H54 (cell line): ENCODE measurements at places on chromosomes 11 and 22.

- DNase-seq, result no peak
These were observed 620.5 kb downstream of the ETS1 start for GRCh38 chr11:127966821-127967220.

DNA sequence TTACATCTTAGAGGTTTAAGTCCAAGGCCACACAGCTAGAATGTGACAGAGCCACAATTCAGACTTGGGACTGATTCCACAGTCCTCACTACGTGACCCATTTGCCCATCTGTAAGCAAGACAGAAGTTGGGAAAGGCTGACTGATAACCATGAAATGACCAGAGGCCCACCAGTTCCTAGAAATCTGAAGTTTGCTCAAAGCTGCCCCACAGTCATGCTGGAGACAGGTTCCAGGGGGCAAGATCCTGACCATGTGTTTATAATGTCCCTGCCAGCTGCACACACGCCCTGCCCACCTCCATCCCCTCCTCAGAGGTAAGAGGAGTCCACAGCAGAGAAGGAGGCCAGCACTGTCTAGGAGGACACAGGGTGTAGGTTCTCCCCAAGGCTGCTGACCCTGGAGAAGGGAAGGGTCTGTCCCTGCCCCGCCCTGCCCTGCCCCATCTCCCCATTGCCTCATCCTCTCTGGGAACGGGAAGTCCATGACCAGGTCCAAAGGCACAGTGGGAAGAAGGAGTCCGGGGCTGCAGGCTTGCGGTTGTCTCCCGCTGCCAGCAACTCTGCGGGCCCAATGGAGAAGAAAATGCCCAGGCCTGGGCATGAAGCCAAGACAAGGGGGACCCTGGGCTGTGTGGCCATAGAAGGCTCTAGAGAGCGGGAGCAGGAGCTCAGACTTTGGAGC lies 11.9 kb upstream of the OAF start:
- no peak for DNase-seq

DNA sequence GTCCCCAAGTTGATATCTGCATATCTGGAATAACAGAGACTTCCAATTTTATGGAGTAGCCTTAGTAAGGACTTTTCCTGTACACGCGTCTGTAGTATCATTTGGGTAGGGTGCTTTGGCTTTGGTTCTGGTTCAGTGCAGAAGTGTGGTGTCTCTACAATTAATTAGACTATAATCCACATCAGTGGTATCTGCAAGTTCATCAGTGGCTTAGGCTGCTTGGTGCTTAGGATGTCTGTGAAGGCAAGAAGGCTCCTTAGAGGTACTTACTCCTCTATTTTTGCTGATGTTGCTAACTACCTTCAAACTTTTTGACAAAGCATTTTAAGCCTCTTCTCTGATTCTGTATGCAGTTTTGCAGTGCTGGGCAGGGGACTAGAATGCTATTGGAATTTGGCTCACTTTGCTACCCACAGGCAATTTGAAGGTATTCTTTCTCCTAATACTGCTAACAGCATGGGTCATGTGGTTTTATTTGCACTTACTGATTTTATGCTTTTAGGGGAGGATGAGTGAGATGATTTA lies 49.4 kb downstream of the KCNQ1OT1 start:
- no peak for DNase-seq

- no peak for DNase-seq
These were observed 3.5 kb downstream of the PANX1 start for GRCh38 chr11:94132152-94132558.

GRCh38 chr22:30284666-30285065 lies 4.6 kb downstream of the CASTOR1 start:
- DNase-seq, result no peak

GRCh38 chr22:40764763-40765441 lies 54.2 kb downstream of the SLC25A17 start:
- no peak for DNase-seq

DNA sequence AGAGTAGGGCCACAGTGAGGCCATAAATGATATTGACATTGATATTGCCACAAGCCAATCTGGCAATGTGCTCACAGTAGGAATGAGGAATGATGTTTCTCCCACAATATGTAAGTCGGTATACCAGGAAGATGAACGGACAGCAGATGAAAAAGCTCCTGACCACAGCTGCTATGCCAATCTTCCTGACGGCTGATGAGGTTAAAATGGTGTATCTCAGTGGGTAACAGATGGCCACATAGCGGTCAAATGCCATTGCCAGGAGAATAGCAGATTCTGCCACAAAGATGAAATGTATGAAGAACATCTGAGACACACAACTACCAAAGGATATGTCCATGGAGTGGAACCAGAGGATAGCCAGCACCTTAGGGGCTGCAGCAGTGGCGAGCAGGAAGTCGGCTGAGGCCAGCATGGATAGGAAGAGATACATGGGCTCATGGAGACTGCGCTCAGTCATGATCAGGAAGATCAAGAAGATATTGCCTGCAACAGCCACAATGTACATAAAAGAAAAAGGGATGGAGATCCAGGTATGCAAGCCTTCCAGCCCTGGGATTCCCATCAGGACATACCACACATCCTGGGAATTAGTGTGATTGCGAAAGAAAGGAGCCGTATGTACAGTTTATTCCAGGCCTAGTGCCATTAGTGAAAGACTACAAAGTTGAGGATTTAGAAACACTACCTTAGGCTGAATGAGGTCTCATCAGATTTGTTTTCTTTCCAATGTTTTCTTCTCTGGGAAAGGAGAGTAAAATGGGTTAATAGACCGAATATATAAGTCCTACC lies 22.2 kb downstream of the OR51V1 start:
- DNase-seq, result no peak

DNA sequence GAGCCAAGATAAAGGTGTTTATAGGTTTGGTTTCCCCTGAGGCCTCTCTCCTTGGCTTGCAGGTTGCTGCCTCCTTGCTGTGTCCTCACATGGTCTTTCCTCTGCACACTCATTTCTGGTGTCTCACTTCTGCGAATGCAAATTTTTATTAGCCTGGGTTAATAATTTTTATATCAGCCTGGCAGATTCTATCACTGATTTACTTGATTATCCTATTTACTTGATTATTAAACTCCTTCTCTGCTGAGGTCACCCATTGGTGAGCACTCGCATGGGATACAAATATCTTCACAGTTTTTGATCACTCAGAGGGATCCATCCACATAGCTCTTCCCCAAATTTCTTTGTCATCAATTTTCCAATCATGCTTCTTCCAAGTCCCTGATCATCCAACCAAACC lies 90.9 kb upstream of the IGLL5 start:
- no peak for DNase-seq
